Urinary bladder (tissue), 4 donors: ENCODE measurements at places on chromosomes 13 and 19. TPM values are rescaled to one million over a fixed set of nuclear protein-coding genes. Genes with fewer than 3 reads are reported as not detected.

The SLITRK1 gene
- polyA plus RNA-seq = 0.06 TPM

DNA sequence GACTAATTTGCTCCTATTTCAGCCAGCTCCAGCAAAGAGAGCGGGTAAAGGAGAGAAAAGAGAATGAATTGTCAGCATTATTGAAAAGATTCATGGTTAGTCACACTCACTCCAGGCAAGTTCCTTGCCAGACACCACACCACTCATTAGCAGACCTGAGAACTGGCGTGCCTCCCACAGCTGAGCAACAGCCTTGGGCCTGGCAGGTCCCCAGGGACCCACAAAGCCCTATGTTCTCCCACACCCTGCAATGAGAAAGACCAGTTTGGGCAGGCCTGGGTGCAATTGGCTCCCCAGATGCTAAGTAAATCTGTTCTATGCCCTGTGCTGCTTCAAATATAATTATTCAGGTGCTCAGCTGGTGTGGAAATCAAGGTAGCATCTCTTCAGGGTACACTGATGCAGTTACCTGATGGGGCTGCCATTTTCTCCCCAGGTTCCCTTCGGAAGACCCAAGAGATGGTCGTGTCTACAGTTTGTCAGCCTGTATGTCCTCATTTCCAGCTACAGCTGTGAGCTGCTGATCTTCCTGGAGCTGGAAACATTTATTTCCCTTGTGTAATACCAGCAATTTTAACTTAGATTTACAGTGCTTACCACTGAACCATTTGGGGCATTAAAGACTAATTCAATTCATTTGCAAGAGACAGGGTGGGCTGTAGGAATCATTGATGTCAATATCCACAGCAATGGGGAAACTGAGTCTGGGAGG, 405.0 kb downstream of the COG6 start:
- no peak for DNase-seq

DNA sequence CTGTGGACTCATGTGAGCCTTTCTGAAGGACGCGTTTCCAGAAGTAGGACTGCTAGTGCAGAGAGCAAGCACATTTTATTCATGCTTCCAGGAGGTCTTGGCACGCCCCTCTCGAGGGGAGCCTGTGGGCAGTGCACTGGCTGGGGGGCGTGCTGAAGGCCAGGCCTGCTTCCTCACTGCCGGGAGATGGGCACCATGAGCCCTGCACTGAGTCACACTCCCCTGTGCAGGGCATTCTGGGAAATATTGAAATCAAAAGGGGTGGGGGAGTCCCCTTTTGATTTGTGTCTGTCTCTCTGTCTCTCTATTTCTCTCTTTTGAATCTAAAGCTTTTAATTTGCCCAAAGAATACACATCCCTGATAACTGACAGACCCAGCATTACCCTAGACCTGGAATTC, 34.0 kb downstream of the DPF1 start:
- DNase-seq = no peak

GRCh38 chr13:76148374-76148773, 512.2 kb downstream of the LMO7 start:
- DNase-seq = no peak

GRCh38 chr13:76982061-76982460, 9.8 kb upstream of the CLN5 start:
- no peak for DNase-seq

The ZNF69 gene
- polyA plus RNA-seq = 2.5 TPM

DNA sequence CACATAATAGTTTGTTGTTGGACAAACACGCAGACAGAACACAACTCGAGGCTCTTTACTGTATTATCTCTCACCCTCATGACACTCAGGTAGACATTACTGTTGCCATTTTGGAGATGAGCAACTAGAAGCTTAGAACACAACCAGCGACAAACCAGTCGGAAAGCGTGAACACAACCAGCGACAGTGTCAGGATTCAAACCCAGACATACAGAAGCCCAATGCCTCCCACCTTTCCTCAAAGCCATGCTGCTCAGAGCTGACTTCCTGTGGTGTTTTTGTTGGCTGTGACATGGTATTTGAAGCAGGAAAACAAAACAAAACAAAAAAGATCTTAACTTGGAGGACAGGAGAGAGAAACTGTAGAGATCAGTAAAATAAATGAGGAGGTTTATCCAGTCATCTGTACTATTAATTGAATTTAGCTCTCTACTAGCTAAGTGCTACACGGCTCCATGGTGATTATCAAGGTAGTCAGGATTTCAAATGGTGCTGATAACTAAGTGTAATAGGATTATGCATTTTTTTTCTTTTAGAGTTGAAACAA, 92.1 kb downstream of the STARD13 start:
- DNase-seq = no peak

The LIM2 gene
- polyA plus RNA-seq = not detected

DNA sequence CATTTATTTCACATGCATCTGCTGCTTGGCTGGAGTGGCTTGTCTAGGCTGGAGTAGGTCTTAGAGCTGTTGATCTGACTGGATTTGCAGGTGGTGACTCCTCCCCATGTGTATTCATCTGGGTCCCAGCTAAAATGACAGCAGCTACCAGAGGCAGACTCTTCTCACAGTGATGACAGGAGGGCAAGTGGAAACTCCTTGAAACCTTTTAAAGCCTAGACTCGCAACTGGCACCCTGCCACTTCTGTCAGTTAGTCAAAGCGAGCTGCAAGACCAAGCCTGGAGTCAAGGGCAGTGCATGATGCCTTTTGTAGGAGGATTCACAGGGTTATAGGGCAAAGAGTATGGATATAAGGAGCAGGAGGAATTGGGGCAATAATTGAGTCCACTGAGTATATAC, 65.2 kb downstream of the TEX26 start:
- no peak for DNase-seq

- DNase-seq = no peak
Measured at GRCh38 chr19:7953060-7953459, 9.6 kb upstream of the TIMM44 start.

DNA sequence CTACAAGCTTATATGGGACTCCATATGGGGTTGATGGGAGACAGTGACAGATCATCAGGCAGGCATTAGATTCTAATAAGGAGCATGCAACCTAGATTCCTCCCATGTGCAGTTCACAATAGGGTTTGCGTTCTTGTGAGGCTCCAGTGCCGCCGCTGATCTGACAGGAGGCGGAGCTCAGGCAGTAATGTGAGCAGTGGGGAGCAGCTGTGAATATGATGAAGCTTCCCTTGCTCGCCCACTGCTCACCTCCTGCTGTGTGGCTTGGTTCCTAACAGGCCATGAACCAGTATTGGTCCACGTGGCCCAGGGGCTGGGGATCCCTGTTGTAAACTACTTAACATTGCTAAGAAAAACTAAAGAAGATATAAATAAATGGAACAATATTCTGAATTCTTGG, 378.4 kb downstream of the KCNRG start:
- DNase-seq = no peak

The ARHGAP33 gene
- 10.2 TPM for polyA plus RNA-seq

The CD177 gene
- polyA plus RNA-seq = 0.22 TPM

The KL gene
- polyA plus RNA-seq = 4.1 TPM

The CCNE1 gene
- 2.2 TPM for polyA plus RNA-seq
